ENCODE measurements at places on chromosomes 11 and 22. TPM values are rescaled to one million over a fixed set of nuclear protein-coding genes. Genes with fewer than 3 reads are reported as not detected.

GRCh38 chr11:2267851-2268728, 2.3 kb downstream of the ASCL2 start:
- DNase-seq, result no peak

DNA sequence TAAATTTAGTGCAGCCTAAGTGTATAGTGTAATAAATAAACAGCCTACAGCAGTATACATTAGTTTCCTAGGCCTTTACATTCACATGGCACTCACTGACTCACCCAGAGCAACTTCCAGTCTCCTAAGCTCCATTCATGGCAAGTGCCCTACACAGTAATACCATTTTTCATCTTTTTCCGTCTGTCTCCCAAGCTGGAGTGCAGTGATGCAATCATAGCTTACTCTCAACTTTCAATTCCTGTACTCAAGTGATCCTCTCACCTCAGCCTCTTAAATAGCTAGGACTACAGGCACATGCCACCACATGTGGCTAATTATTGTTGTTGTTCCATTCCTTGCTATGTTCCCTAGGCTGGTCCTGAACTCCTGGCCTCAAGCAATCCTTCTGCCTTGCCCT, 54.4 kb downstream of the FCHSD2 start:
- DNase-seq, result no peak

DNA sequence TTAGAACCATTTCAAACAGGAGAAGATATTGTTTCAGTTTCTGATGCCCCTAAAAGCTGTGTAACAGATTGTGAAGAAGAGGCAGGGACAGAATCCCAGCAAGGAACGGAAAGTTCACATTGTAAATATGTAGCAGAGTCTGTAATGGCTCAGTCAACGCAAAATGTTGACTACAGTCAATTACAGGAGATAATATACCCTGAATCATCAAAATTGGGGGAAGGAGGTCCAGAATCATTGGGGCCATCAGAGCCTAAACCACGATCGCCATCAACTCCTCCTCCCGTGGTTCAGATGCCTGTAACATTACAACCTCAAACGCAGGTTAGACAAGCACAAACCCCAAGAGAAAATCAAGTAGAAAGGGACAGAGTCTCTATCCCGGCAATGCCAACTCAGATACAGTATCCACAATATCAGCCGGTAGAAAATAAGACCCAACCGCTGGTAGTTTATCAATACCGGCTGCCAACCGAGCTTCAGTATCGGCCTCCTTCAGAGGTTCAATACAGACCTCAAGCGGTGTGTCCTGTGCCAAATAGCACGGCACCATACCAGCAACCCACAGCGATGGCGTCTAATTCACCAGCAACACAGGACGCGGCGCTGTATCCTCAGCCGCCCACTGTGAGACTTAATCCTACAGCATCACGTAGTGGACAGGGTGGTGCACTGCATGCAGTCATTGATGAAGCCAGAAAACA, 40.8 kb downstream of the IGLL1 start:
- DNase-seq, result peak; percentile 61

- DNase-seq, result no peak
These were observed 2222.5 kb downstream of the LRRC4C start for GRCh38 chr11:39236916-39237315.

DNA sequence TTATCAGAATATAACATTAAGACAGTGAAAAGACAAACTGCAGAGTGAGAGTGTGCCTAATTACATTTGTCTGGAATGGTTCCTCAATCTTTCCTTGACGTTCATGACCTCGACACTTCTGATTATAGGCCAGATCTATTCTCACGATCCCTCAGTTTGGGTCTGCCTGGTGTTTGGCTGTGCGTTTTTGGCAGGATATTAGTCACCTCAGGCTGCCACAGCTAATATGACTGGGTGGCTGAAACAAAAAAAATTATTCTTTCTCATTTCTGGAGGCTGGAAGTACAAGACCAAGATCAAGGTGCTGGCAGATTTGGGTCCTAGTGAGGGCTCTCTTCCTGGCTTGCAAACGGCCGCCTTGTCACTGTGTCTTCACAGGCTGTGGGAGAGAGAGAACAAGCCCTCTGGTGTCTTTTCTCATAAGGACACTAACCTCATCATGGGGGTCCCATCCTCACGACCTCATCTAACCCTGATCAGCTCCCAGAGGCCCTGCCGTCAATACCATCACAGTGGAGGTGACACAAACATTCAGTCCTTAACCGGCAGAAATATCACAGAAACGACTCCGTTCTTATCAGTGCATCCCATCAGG, 23.2 kb downstream of the IFITM10 start:
- no peak for DNase-seq

GRCh38 chr22:23190526-23190925, 10.2 kb downstream of the BCR start:
- no peak for DNase-seq

- no peak for DNase-seq
These were observed 645 bp downstream of the RTCB start for GRCh38 chr22:32411402-32411801.

- no peak for DNase-seq
These were observed 44.3 kb downstream of the THAP12 start for GRCh38 chr11:76336597-76336996.

GRCh38 chr11:89420981-89421380, 70.2 kb downstream of the NOX4 start:
- DNase-seq, result no peak

GRCh38 chr11:124872741-124873140, 7.5 kb downstream of the ROBO3 start:
- DNase-seq, result no peak

DNA sequence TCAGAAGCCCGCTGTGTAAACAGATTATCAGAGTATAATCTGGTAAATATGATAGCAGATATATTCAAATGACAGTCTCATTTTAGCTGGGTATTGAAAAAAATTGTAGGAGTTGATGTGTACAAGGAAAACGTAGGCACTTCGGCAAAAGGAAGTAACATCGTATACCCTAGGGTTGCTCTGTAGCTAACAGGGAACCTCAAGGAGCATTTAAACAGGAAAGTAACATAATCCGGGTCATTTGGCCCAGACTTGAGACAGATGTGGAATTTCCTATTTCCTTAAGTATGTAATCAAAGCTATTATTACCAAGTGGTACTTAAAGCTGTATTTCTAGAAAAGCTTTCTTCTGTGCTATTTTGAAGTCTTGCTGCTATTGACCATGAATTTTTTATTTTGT, 215.6 kb downstream of the DDX10 start:
- DNase-seq, result no peak

GRCh38 chr11:37115963-37116362, 517.9 kb upstream of the RAG2 start:
- no peak for DNase-seq

GRCh38 chr11:107785401-107785800, 73.2 kb downstream of the SLC35F2 start:
- DNase-seq, result no peak

GRCh38 chr11:19393941-19394340, 153.2 kb upstream of the E2F8 start:
- DNase-seq, result no peak

GRCh38 chr11:18312012-18312411, 9.9 kb downstream of the HPS5 start:
- no peak for DNase-seq

DNA sequence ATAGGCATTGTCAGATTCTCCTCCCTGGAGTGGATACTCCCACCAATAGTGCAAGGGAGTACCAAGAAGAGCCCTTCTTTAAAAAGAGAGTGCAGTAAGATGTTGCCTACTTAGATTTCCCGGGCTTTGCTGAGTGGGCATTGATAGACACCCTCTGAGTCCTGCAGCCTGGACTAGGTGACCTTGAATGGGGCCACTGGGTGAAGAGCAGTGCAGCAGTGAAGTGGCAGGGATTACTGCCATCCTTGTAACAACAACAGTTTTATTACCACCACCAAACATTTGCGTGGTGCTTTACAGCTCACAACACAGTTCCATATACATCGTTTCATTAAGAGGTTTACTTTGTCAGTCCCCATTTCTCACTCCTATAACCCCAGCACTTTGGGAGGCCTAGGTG, 59.4 kb downstream of the MICAL2 start:
- no peak for DNase-seq

DNA sequence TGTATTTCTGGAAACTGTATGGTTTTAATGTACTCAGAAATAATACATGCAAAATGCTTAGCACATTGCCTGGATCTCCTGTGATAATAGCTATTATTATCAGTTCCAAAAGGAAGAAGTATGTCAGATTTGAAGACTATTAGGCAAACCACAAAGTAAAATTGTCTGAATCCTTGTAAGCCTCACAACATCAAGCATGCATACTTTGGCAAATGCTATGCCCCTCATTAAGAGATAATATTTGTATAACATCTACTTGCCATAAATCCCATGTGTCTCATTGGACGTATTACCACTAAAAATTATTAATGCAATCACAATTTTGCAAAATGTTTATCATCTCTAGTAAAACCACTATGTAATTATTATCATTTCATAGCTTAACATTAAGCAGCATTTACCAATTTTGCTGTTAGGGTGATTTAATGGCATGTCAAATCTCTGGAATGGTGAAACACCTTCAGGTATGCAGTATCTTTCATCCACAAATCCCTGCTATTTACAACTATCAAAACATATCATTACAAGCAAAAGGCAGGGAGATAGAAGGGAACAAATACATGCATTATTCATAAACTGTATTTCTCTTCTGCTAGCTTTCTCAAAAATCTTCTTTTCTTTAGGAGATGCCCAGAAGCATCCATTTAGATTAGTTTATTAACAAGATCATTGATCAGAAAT, 974.6 kb upstream of the RAG2 start:
- DNase-seq, result no peak

DNA sequence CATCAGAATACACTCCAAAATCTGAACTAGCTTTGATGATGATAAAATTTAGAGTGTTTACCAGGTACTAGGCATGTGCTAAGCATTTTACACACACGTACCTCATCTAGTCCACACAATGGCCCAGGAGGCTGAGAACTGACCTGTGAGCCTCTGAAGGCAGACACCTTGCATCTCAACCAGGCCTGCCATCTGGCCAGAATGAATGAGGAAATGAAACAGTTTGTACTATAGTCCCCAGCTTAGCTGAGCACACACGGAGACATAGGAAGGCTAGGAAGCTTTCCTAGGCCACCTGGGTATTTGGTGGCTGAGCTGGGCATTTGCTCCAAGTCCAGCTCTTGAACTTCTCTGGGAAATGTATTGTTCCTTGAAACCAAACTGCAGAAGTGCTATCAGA, 6.9 kb upstream of the SHANK3 start:
- DNase-seq, result no peak

DNA sequence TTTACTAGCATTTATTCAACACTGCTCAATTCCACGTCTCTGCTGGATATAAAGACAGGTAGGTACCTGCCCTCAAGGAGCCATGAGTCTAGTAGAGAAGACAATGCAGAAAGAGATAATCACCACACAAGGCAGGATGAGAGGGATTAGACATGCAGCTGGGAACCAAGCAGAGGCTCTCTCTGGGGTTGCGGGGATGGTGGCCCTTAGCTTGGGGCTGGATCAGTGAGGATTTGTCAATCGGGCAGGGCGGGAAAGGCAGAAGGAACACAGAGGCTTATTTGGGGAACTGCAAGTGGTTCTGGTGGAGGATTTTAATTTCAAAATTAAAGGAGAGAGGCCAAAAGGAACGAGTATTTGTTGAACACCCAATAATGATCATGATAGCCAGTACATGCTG, 8.5 kb upstream of the DMC1 start:
- DNase-seq, result no peak

GRCh38 chr22:23204541-23205157, 24.3 kb downstream of the BCR start:
- no peak for DNase-seq

Gene MMP13
- 0.15 TPM for total RNA-seq

Gene NLRP10
- not detected for total RNA-seq

Gene DUSP8
- total RNA-seq, result 5.5 TPM

Gene POLR2L
- 673 TPM for total RNA-seq

Gene GLB1L2
- 10.4 TPM for total RNA-seq

Gene SEZ6L
- total RNA-seq, result not detected

Gene RIBC2
- 2.9 TPM for total RNA-seq

All from Panc1 (cell line).